Hematopoietic multipotent progenitor cell (in vitro differentiated cells): ENCODE measurements at places on chromosomes 6 and 20. TPM values are rescaled to one million over a fixed set of nuclear protein-coding genes. Genes with fewer than 3 reads are reported as not detected.

The SALL4 gene
- total RNA-seq = 3.5 TPM

The AVP gene
- total RNA-seq = 81.3 TPM

The KCNB1 gene
- under 0.01 TPM for total RNA-seq

The LGSN gene
- total RNA-seq = under 0.01 TPM

The CGA gene
- total RNA-seq = not detected

The TBXT gene
- total RNA-seq = not detected

The FLRT3 gene
- total RNA-seq = under 0.01 TPM

The CEP85L gene
- total RNA-seq = 15.3 TPM

The LRRC73 gene
- total RNA-seq = 0.27 TPM

GRCh38 chr6:141028791-141029280 lies 1103.9 kb upstream of the GJE1 start:
- no peak for DNase-seq

DNA sequence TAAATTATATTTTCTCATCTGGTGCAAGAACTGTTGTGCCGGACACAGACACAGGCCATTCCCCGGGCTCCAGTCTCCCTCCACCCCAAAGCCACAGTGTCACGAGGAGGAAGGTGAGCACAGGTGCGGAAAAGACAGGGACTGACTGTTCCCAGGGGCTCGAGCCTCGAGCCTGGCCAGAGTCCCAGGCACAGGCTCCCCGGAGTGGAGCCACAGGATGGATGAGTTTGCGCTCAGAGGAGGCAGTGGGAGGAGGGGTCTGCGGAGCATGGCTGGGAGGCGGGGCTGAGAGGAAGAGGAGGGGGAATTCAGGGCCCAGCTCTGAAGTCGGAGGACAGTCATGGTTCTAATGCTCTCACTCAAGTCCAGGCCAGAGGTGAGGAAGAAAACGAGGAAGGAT lies 284.8 kb downstream of the SMOC2 start:
- DNase-seq = no peak

- peak; percentile 21 for DNase-seq
Measured at GRCh38 chr6:108684771-108685329, 124.1 kb downstream of the FOXO3 start.

GRCh38 chr20:32028647-32029372 lies 18.6 kb downstream of the CCM2L start:
- DNase-seq = no peak

DNA sequence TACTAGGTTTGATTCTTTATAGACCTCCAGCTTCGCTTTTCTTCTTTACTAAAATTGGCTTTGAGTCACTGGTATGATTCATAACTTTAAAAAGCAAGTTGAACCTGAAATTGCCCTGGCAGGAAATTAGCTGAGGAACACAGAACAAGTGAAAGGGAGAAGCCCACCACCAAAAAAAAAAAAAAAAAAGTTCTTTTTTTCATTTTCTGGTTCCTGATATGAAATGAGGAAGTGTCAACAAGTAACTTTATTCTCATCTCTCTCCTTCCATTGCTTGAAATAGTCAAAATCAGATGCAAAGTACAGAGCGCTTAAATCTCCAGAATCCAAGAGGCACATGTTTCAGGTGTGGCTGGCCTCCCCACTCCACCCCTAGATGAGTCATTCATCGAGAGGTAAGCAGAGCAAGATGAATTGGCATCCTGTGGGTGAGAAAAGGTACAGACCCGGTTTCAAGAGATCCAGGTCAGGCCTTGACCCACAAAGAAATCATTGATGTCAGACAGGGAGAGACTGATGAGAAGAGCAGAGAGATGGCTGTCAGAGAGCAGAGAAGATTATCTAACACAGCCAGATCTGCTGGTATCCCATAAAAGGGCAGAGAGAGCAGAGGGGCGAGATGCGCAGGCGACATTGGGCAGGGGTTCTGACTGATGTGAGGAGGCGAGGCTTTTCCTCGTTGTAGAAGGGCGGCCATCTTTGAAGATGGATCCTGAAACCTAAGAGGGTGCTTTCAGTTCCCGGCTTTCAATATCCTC lies 54.8 kb upstream of the MBOAT1 start:
- peak; percentile 84 for DNase-seq

GRCh38 chr6:69883551-69883950 lies 17.2 kb downstream of the COL19A1 start:
- no peak for DNase-seq

DNA sequence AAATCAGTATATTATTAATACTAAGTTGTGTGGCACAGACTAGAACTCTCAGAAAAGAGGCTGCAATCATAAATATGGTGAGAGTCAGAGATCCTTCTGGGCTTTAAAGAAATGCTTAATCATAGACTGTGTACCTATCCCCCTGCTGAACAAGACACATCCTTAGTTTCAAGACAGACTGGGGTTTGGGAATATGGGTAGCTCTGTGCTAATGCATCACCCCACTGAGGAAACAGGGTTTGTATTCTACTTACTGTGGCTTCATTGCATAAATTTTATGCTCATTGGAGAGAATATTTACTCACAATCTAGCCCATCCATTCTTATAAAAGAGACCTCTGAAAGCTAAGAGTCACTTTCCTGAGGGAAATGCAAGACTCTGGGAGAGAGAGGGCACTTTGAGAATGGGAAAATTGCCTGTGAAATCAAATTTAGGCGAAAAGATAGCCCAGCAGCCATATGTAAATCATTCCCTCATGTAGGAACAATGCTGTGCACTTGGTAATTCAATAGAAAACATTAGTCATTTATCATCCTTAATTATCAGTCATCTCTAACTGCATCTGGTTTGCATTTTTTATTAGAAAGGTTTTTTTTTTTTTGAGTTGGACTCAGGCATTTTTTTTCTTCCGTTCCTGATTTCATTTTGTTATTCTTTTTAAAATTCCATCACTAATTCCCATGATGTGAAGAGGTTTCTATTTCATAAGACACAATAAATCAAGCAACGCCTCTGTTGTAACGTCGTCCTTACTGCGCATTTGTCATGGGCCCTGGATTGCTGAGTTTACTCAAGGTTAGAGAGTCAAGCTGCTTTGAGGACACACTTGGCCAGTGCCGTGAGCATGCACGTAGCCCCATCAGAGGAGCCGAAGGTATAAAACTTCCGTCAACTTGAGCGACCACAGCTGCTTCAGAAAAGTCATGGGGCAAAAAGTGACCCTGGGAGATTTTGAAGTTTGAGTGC lies 91.8 kb downstream of the TRMT11 start:
- DNase-seq = no peak

DNA sequence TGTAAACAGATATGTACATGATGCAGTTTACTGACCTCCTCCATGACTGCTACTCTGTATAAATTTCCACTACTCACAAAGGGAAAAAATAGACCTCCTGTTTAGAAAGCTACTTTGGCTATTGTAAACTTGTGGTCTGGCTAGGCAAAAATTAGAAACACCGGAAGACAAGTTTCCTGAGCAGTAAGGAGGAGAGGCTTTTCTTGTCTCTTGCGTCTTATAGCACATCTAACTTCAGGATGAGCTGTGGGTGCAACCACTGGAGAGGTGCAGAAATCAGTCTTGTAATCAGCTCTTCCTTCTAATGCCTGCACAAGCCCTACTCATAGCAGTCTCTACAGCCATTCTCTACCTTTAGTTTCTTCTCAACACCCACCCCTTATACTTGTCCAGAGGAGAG lies 296.5 kb upstream of the SLC35B3 start:
- DNase-seq = no peak

GRCh38 chr6:107489636-107490565 lies at the start of gene SOBP:
SOBP (plus strand) TSS chr6:107490117; CDS start chr6:107490617, 500 bp downstream.
- DNase-seq = peak; percentile 35

GRCh38 chr6:5998236-5998635 lies 8.5 kb downstream of the NRN1 start:
- no peak for DNase-seq

GRCh38 chr6:80163754-80164187 lies 57.3 kb downstream of the BCKDHB start:
- DNase-seq = no peak

GRCh38 chr6:112879920-112880413 lies 532.8 kb downstream of the RFPL4B start:
- no peak for DNase-seq

- DNase-seq = no peak
Measured at GRCh38 chr6:168302534-168302933, 17.0 kb downstream of the DACT2 start.

DNA sequence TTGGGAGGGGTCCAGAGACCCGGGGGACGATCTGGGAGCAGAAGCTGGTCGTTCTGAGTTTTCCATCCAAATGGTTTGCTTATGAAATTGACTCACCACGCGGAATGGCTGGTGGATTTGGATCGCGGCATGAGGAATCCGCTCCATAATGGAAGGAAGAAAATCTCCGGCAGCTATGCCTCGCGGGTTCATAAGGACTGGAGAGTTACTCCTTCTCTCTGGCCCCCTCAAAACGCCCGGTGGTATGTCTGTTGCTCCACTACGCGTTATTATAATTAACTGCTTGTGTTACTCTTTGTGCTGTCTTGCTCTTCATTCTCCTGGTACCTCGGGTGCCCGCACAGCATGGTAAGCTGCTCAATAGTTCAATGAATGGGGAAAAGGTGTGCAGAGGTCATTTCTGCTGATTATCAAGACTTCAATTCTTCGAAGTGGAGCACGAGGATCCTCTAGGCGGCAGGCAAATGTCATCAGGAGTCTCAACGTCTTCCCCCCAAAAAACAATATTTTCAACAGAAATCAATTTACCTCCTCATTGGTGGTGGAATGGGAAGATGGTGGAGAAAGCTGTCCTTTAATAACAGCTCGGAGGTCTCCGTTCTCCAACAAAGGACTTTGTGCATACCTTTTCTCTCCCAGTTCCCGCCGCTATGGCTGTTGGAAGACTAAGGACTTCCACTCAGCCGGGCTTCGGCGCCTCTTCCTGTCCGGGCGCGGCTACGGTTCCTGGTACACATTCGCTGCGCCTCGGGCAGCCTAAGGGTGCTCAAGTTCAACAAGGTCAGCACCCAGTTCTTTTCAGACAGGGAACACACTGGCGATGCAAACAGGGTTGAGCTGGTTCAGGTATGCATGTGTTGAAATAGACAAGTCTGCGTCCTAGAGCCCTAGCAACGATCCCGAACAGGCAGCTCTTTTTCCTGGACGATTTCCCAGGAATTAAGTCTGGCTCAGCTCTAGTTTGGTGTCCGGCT lies 9.2 kb upstream of the PRSS16 start:
- no peak for DNase-seq
